ENCODE measurements at places on chromosomes 6 and 20.

DNA sequence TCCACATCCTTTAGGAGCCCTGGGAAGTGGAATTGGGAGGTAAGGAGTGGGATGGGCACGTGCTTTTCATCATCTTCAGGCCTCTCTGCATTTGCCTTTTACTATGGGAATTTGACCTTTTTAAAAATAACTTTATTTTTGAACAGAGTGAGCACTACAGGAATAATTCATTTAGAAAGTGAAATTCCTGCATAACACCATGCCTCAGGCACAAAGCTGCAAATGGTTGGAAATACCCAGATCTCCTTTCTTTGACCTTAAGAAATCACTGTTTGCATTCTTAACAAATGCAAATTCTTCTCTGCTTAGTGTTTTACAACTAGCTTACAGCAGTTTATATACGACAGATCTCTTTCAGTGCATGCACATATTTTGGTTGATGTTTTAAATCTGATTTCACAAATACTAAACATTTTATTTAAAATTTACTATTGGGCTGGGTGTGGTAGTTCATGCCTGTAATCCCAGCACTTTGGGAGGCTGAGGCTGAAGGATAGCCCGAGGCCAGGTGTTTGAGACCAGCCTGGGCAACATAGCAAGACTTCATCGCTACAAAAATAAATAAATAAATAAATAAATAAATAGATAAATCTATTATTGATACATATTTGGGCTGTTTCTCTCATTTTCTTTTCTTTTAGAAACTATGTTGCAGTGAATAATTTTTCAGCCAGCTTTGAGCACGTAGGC is 24.5 kb downstream of the CST8 start:
- no peaks in the 10 kb centered on the region for H3K36me3 ChIP-seq
- no peaks in the 10 kb centered on the region for H3K4me1 ChIP-seq
- H3K27ac ChIP-seq: no peak overlapping the region

GRCh38 chr6:92267335-92267734 is 1152.0 kb downstream of the EPHA7 start:
- no peak overlapping the region for H3K4me3 ChIP-seq
- no peak overlapping the region for H3K27ac ChIP-seq
- DNase-seq: no peak
- no peaks in the 10 kb centered on the region for H3K4me1 ChIP-seq
- no peaks in the 10 kb centered on the region for H3K36me3 ChIP-seq

DNA sequence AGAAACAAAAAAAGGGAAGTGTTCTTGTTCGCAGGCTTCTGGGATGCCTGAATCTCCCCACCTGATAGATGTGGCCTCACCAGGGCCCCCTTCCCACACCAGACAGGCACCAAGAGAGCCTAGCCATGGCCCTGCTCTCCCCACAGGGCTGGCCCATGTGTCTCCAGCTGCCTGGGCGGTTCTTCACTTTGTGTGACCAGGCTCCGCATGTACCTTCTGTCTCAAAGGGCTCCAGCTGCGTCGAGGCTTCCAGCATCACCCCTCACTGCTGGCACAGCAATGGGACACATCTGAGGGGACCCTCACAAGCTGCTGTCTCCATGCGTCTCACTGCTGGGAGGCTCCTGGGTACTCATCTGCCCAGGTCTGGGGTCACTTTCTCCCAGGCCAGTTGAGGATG is 362.9 kb downstream of the ZFAND3 start:
- H3K4me1 ChIP-seq: no peaks in the 10 kb centered on the region
- H3K4me3 ChIP-seq: no peak overlapping the region
- no peak for DNase-seq
- H3K36me3 ChIP-seq: no peaks in the 10 kb centered on the region
- H3K27me3 ChIP-seq: no peaks in the 10 kb centered on the region

GRCh38 chr20:57559658-57560553 is 1.0 kb upstream of the PCK1 start:
- no peak overlapping the region for H3K4me3 ChIP-seq
- no peak for DNase-seq
- H3K36me3 ChIP-seq: no peaks in the 10 kb centered on the region
- no peak overlapping the region for H3K27ac ChIP-seq

GRCh38 chr6:15391500-15391899 is 145.6 kb downstream of the JARID2 start:
- no peaks in the 10 kb centered on the region for H3K27me3 ChIP-seq
- no peak overlapping the region for H3K4me3 ChIP-seq
- no peak for DNase-seq
- H3K27ac ChIP-seq: no peak overlapping the region
- no peaks in the 10 kb centered on the region for H3K36me3 ChIP-seq

GRCh38 chr6:102623201-102623600 is 1229.7 kb downstream of the GRIK2 start:
- H3K27me3 ChIP-seq: no peaks in the 10 kb centered on the region
- DNase-seq: no peak
- no peak overlapping the region for H3K4me3 ChIP-seq
- H3K4me1 ChIP-seq: no peaks in the 10 kb centered on the region
- no peaks in the 10 kb centered on the region for H3K36me3 ChIP-seq

GRCh38 chr6:3085074-3085473 is 16.8 kb downstream of the RIPK1 start:
- H3K27me3 ChIP-seq: no peaks in the 10 kb centered on the region
- no peaks in the 10 kb centered on the region for H3K4me1 ChIP-seq
- H3K4me3 ChIP-seq: no peak overlapping the region
- no peak for DNase-seq
- no peak overlapping the region for H3K27ac ChIP-seq
- H3K36me3 ChIP-seq: peaks cover 8% of the 10 kb centered on the region

GRCh38 chr6:37074053-37074827 is 68.8 kb downstream of the FGD2 start:
- H3K4me1 ChIP-seq: no peaks in the 10 kb centered on the region
- no peak overlapping the region for H3K27ac ChIP-seq
- H3K36me3 ChIP-seq: no peaks in the 10 kb centered on the region
- H3K4me3 ChIP-seq: no peak overlapping the region
